ENCODE measurements at places on chromosomes 16 and 17.

- DNase-seq, result no peak
Measured at GRCh38 chr17:64632194-64632593, 29.9 kb downstream of the SMURF2 start.

DNA sequence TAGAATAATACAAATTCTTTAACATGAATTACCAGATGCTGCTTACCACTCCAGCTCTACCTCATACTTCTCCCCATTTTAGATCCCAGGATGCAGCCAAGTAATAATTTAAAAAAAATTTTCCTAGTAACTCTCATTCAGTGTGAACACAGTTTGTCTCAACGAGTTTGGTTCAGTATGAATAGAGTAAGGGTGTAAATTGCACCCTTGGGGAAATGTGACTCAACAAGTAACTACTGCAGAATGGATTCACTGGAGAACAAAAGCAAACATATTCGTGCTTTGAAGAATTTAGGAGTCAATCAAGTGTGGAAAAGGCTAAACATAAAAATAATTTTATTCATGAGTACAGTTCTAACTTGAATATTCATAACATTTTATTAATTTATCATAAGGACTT is 23.0 kb downstream of the KCNJ16 start:
- DNase-seq, result no peak

- no peak for DNase-seq
Measured at GRCh38 chr16:20866145-20866772, 33.9 kb downstream of the DCUN1D3 start.

DNA sequence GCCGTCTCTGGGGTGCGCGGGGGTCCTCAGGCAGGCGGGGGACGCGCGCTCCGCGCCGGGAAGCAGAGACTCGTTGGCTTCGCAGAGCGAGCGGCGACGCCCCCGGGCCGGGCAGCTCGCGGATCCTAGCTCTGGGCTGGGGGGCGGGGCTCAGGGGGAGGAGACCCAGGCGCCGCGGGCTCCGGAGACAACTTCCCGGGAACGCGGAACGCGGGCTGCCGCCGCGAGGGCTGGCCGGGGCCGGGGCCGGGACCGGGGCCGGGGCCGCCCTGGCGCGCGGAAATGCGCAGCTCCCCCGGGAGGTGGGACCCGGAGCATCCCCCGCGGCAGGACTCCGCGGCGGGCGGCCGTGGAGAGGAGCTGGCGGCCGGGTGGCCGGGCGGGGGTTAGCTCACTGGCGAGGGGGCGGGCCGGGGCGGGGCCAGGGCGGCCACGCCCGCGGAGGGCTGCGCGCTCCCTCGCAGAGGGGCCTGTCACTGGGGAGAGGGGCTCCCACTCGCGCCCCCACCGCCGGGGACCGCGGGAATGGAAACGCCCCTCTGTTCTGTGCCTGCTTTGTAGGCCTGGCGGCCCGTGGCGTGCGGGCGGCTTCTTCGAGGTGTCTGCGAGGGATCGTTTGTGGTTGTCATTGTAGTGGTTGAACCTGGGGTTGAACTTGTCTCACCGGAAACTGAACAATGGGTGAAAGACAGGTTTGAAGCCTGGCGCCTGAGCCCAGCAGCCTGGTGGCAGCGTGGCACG is at the start of gene GAS7:
Gene GAS7 (minus strand): TSS at position 98 of the 741 bp plus-strand sequence.
- no peak for DNase-seq

- DNase-seq, result no peak
Measured at GRCh38 chr17:8735336-8735939, 9.2 kb downstream of the CCDC42 start.

- DNase-seq, result no peak
Measured at GRCh38 chr17:44830359-44831288, 537 bp upstream of the GJC1 start.

DNA sequence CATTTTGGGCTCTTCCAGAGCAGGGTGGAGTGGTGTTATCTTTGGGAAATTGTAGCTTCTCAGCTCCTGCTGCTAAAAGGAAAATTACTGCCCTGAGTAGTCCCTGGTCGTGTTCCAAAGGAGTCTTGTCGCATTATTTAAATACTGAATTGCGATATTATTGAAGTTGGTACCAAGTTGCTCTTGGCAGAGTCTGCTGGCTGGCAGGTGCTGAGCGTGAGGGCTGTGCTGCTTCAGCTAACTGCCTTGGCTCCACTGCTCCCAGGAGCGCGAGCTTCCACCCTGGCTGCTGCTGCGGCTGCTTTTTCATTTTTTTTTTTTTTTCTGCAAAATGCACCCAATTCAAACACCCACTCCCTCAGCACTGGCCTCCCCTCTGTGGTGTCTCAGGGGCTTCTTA is 289.8 kb downstream of the MAF start:
- no peak for DNase-seq

DNA sequence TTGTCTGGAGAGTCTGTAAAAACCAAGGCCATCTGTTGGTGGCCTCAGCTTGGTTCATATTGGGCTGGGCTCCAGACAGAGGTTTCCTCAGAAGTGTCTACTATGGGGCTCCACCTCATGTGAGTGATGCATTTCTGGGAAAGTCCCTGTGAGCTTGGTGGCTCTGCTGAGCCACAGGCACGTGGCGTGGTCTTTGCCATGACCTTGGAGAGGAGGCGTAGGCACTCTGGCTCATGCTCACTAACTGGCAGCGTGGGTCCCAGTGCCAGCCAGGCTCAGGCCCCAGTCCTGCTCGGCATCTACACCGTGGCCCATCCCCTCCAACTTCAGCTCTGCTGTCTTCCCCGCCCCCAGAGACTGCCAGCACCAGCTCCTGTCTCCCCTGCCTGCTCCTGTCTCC is 10.7 kb upstream of the SMTNL2 start:
- DNase-seq, result peak; percentile 67

- DNase-seq, result peak; percentile 75
Measured at GRCh38 chr16:11303405-11304138, 22.4 kb upstream of the PRM1 start.
